ENCODE measurements at places on chromosomes 1 and 21. TPM values are rescaled to one million over a fixed set of nuclear protein-coding genes. Genes with fewer than 3 reads are reported as not detected.
A peak's percentile ranks its signal among the peaks of the same experiment; 100 is the strongest.

- DNase-seq: peak; percentile 94
Observed at GRCh38 chr1:153880962-153881361, 41.8 kb downstream of the GATAD2B start.

The CD53 gene
- total RNA-seq: 93.6 TPM

The LAD1 gene
- total RNA-seq: 0.51 TPM

GRCh38 chr21:32826329-32827167 is 55.0 kb upstream of the PAXBP1 start:
- no peak for DNase-seq

DNA sequence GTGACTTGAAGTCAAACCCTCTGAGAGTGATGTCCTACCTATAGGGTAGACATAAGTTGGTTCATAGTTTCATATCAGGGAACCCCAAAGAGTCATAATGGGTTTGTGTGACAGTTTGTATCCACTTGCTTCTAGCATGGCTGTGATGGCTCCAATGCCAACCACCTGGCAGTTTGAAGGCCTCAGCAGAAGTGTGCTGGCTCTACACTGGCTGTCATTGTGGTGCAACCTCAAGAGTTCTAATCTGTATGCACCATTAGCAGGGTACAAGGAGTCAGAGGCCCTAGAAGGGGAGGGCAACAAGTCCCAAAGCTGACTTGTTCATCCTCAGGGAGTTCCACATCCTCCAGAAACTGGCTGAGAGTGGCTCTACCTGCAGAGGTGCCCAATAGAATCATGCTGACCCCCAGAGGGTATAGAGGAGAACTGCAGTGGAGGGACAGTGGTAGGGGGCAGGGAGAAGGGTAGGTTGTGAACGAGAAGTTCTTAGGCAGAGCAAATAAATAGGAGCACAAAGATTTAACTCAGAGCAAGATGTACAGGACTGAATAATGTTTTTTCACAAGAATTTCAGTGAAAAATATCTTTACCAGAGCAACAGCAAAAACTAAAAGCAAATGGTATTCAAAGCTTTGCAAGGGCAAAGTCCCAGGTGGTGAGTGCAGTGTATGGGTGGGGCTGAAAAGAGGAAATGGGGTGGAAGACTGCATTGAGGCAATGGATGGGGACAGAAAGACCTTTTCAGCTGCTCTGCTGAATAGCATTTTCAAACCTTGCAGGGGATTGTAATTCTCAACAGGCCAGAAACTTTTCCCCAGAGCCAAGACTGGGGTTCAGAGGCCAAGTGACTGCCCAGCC is 3.2 kb downstream of the FCRL2 start:
- DNase-seq: no peak

The CRNN gene
- total RNA-seq: not detected

DNA sequence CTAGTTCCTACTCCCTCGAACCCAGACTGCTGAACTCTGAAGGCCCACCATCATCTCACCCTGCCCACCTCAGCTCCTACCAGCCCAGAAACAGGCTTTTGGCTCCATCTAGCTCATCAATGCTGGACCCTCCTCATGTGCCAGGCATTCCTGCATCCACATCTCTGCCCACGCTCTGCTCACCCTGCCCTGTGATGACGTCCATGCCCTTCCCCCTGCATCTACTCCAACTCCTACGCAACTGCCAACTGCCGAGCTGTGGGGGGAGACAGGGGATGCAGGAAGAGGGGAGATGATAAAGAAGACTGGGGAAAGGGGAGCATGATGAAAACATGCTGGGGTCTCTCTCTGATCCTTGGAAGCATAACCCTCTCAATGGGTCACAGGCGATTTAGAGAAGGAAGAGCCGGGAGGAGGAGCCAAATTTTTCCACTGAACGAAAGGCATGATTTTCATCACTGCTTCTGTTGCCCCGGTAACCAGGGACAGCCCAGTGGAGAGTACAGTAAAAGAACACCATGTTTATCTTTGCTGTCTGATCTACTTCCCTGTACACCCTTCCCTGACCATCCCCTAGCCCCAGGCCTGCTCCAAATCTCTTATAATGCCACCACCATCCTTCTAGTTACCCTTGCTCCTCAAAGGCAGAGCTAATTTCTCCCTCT is 44.3 kb downstream of the CD34 start:
- DNase-seq: peak; percentile 88

DNA sequence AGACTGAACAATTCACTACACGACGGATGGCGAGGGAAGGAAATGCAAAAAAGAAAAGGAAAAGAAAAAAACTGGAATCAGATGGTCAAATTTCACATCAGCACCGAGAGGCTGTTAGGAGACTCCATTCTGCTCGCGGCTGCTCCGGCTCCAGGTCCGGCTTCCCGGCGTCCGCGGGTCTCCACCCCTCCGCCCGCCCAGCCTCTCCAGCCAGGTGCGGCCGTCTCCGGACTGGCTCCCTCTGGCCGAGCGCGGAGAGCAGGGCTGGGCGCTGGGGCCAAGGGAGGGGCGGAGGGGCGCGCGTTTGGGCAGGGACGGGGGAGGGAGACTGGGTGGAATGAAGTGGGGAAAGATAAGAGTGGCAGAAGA is 332 bp downstream of the KCNJ6 start:
- no peak for DNase-seq

DNA sequence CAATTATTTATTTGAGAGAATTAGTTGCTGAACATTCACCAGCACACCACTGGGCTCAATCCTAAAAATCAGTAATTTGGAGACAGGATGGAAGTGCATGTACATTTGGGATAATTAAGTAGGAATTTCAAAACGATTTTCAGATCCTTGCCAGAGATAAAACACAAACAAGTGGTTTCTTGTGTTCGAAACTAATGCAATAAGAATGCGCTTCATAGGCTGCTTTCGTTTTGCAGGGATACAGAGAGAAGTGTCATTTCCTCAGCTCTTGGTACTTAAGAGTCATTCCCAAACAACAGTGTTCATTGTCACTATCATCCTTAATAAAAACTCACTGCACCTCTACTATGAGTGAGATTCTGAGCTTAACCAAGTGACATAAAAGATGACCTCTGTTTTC is 20.6 kb upstream of the USP24 start:
- DNase-seq: no peak

- DNase-seq: no peak
Observed at GRCh38 chr1:31181515-31182343, 58.0 kb downstream of the NKAIN1 start.

- no peak for DNase-seq
Observed at GRCh38 chr1:39865762-39866161, 17.5 kb downstream of the TRIT1 start.

GRCh38 chr1:67846538-67846937 is 13.3 kb upstream of the GNG12 start:
- DNase-seq: no peak

The ZBTB8B gene
- total RNA-seq: not detected

The PLPPR5 gene
- not detected for total RNA-seq

GRCh38 chr1:162186406-162186805 is 116.9 kb downstream of the NOS1AP start:
- DNase-seq: no peak

- no peak for DNase-seq
Observed at GRCh38 chr1:208682664-208683013, 438.5 kb upstream of the PLXNA2 start.
